ENCODE measurements at places on chromosomes 2 and 18.

GRCh38 chr2:168114619-168115018, 132.8 kb downstream of the STK39 start:
- DNase-seq, result no peak

- no peak for DNase-seq
These were observed 128.5 kb upstream of the RAB12 start for GRCh38 chr18:8480506-8481328.

DNA sequence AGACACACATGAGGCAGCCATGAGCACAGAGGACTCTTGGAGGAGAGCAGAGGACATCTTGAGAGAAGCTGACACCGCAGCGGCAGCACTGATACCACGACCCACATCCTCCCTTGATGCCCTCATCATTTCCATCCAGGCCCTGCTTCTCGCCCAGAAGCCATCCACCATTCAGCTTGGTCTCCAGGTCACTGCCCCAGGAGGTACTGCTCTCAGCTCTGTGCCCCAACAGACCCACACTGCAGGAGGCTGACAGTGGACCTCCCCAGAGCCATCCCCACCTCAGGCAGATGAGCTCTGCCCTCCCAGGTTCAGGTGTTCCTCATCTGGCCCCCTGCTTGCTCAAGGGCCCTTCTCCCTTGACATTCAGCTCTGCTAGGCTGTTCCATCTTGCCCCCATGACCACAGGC, 74.9 kb downstream of the ACKR3 start:
- DNase-seq, result no peak

DNA sequence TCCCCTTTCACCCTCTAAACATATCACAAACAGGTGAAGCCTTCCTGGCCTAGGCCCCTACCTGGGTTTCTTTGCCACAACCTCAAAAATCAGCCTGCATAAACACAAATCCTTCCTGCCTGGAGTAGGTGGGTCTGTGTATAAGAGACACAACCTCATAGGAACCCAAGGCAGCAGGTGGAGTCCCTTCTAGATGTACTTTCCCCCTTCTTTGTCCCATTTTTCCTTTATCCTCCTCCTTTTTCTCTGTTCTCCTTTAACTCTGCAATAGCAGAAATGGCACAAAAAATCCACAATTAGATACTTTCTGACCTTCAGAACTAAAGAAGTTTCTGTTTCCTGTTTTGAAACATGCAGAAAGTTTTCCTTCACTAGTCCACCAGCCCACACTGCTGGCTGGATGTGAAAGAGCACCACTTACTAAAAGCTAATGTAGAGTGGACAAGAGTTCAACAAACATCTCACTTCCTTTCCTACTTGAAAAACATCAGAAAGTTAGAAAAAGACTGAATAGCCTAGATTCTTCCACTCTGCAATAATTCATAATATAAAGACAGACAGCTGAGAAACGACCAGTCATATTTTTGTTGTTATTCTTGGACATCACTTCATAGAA, 11.2 kb downstream of the SLC40A1 start:
- no peak for DNase-seq

DNA sequence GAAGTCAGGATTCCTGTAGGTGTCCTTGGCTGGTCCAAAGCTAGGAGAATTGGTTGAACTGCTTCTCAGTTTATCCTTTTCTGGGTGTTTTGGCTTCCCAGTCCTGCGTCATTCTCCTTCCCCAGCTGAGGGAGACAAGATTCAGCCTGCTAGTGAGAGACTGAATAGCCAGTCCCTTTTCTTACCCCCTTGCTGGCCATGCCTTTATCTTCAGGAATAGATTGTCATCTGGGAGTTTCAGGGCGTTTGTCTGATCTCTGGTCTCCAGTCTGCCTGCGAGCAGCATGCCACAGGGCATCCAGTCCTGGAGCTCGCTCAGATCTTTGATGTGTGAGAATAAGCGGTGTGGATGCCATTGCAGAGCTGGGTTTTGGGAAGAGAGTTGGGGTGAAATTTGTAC, 5.8 kb downstream of the MYO1B start:
- DNase-seq, result no peak

DNA sequence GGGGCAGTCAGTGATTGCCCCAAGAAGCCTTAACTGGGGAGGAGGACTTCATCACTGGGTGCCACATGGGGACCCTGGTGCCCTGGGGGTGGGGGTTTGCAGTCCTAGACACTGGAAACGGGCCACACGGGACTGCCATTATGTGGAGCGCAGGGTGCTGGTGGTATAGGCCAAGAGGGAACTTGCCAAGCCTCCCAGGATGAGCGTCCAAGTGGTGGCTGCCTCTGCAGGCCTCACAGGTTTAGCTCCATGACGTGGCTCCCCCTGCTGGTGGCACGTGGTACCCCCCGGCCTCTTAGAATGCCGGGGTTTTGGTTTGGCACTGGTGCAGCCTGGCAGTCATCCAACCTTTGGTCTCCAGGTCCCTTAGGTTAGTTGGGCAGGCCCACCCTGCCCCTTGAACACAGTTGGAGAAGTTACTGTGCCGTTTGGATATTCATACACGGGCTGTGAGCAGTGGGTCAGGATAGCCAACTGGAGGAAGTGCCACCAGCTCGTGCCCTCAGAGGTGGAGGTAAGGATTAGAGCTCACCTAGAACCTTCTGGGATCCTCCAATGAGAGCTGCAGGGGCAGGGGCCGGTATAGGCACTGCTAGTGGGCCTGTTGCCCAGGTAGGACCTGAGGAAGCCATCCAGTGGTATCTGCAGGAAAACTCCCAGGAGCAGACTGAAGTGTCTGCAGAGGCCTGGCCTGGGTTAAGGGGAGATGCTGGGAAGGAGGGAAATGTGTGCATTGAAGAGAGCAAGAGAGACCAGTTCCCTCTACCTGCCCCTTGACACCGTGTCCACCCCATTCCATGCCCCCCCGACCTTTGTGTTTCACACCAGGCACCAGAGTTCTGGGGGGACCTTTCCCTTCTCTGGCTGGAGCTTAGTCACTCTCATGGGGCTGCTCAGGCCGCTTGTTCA, 5.7 kb downstream of the PTMA start:
- no peak for DNase-seq

DNA sequence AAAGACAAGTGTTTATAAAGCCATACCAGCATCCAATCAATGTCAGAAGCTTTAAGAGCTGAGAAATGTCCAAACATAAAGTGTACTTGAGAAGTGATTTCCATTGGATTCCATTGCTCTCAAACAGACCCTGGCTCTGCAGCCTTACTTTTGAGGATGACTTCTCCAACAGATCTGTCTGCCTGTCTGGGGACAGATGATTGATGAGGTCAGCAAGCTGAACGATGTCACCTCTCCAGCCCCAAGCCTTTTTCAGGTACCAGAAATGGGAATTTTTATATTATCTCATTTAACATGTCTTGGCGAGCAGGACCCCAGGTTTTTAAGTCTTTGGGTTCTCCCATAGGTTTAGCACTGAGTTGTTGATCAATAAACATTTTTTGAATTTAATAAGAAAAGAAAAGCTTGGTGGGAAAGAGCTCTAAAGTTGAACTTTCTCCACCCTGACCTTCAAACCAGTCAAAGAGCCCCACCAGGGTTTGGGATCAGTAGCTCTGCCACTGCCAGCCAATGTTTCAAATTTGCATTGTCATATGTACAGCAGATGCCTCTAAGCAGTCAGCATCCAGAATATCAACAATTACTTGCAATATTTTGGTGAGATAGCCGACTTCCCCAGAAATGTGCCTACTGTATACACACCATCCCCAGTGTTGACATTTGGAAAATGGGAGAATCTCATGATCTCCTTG, 22.5 kb downstream of the PTPN18 start:
- no peak for DNase-seq

DNA sequence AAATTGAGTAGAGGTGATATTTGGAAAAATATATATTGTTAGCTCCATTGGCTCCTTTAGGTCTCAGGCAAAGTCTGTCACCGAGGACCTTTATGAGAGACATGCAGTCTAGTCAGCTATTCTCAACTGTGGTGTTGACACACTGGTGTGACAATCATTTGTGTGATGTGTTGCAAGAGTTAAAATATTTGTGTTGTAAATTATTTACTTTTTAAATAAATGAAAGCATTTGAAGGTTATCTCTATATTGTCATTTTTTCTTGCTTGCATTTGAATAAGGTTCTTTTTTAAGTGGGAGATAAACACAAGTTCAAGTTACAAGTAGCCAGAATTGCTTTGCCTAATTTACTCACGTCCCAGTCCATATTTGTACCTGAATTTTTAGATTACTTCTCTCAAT, 4.3 kb downstream of the REL start:
- DNase-seq, result no peak

DNA sequence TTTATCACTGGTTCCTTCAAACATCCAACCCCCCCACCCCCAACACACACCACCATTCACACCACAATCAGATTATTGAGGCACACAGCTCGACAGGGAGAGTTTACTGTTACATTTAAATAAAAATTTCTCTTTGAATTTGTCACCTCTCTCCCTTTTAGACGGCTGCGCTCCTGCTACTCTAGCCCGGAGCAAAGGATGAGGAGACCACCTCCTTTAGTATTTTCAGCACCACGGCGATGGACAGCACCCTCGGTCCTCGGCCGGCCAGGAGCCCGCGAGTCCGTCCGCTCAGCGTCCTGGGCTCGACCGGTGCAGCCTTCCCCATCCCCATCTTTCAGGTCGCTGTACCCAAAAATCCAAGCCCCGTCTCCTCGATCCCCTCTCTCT, 892 bp downstream of the CELF4 start:
- no peak for DNase-seq

DNA sequence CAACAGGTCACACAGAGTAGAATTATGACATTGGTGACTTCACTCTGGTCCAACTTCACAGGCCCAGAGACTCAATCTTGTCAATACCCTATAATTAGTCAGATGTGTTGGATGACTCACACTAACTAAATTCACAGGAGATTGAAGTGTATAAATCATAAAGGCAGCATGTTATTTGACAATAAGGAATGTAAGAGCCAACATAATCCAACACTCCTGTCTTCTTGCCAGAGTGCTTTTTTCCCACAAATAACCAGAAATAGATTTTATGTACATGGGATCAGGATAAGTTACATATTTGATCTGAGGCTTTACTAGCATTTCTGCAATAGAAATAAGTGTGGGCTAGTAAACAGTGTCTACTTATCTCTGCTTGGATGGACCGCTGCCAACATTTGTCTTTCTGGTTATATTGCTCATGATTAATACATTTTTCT, 42.2 kb upstream of the ZSWIM2 start:
- no peak for DNase-seq

DNA sequence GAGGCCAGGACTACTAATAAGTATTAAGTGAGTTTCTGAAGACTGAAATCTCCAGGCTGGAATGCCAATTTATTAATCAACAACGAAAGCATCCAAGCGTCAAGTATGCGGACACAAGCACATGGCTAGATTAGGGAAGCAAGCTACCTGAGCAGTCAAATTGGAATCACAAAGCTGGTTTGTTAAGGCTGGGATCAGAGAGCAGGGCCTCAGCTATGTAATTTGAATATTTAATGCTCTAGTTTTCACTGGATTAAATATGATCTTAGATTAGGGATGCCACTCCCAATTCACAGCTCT, 5.7 kb downstream of the CCL20 start:
- DNase-seq, result no peak

- DNase-seq, result no peak
These were observed 31.5 kb downstream of the ACVR1C start for GRCh38 chr2:157596992-157597681.

DNA sequence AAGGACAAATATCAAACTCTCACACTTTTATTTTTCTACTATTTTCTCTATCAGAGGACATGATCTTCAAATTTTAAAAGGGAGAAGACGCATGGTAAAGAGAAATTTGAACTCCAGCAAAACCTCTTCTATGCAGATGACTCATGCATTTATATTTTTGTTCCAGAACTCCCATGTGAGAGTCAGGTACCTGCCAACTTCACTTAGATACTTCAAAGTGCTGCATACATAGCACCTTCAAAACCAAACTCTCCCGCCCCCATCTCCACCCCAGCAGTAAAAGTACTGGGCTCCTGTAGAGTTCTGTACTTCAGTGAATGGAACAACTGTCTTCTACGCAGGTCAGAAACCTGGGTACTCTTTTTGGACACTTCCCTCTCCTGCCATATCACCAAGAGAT, 398.3 kb downstream of the TGIF1 start:
- no peak for DNase-seq

GRCh38 chr2:207221731-207222130, 56.0 kb upstream of the KLF7 start:
- no peak for DNase-seq

- no peak for DNase-seq
These were observed 484.2 kb downstream of the DLGAP1 start for GRCh38 chr18:3970929-3971328.

GRCh38 chr2:186748354-186748753, 54.5 kb downstream of the FAM171B start:
- no peak for DNase-seq

GRCh38 chr18:58534535-58535301, 94.2 kb downstream of the ALPK2 start:
- DNase-seq, result no peak

- no peak for DNase-seq
These were observed 63.3 kb upstream of the ITPRID2 start for GRCh38 chr2:181828122-181828705.

- no peak for DNase-seq
These were observed 221.8 kb downstream of the MREG start for GRCh38 chr2:215791481-215791937.

GRCh38 chr2:65402323-65402722, 30.1 kb downstream of the SPRED2 start:
- no peak for DNase-seq

- DNase-seq, result no peak
These were observed 13.0 kb upstream of the MRPL19 start for GRCh38 chr2:75633620-75634019.

DNA sequence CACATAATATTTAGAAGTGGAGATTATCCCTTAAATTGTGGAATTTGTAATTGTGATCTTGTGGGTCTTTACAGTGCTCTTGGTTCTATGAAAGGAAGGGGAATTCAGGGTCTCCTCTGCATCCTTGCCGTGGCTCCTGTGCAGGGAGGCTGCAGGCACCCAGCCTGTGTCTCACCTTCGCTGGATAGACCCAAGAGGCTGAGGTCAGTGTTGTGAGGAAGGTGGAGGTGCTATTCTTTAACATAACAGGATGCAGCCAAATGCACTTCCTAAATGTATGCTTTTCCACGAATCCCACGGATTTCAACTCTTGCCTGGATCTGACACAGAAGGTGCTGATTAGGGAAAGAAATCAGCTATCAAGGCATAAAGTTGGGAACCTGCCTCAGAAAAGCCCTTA, 69.5 kb downstream of the TMEM18 start:
- no peak for DNase-seq

GRCh38 chr2:218781691-218782527, at the start of gene CYP27A1:
CYP27A1 (plus strand) TSS chr2:218782147; CDS start chr2:218782183, 36 bp downstream.
- no peak for DNase-seq

GRCh38 chr2:217739741-217740140, 263.1 kb downstream of the TNS1 start:
- no peak for DNase-seq

DNA sequence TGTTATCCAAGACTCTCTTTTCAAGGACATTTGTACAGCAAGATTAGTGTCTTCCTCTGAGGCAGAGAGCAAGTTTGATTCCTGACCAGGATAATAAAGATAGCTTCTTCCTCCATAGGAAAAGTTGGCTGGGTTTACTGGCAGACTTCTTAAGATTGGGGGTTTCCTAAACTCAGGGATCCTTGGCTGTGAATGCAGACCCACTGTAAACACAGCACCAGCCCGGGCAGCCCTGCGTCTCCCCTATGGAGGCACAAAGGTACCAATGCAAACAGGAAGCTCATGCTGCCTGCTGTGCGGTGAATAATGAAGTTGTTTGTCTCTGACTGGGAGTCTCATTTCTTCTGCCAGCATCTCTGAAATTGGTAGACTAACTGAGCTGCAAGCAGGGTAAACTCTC, 96.2 kb upstream of the ARHGAP28 start:
- DNase-seq, result no peak

- no peak for DNase-seq
These were observed 191.0 kb downstream of the GRB14 start for GRCh38 chr2:164430166-164430783.

GRCh38 chr2:67579216-67579615, 182.1 kb downstream of the ETAA1 start:
- DNase-seq, result no peak

All from cerebellar nuclear complex (tissue), 1 donor.